ENCODE measurements at places on chromosomes 2 and 18.

DNA sequence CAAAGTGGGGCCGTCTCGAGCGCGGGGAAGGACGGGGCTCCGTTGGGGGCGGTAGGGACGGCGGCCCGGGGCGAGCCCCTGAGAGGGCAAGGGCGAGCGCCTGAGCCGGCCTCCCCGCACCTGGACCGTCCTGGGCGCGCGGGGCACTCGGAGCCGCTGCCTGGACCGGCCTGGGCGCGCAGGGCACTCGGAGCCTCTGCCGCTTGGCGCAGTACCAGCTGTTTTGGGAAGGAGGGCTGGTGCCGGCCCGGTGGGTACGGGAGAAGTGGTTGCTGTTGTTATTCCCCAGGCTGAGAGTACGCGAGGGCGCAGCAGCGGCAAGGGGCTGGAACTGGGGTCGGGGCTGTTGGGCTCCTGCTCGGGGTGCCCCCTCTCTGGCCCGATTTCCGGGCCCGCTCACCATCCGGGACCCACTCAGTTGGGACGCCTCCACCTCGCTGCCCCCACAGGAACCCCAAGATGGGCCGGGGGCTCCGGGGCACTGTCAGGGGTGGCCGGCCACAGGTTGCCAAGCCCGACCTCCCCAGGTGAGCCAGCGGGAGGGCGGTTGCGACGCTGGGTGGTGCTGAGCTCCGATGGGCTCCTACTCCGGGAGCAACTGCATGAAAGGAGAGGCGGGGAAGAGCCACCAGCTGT, 579 bp downstream of the ARHGEF4 start:
- no peak for DNase-seq

DNA sequence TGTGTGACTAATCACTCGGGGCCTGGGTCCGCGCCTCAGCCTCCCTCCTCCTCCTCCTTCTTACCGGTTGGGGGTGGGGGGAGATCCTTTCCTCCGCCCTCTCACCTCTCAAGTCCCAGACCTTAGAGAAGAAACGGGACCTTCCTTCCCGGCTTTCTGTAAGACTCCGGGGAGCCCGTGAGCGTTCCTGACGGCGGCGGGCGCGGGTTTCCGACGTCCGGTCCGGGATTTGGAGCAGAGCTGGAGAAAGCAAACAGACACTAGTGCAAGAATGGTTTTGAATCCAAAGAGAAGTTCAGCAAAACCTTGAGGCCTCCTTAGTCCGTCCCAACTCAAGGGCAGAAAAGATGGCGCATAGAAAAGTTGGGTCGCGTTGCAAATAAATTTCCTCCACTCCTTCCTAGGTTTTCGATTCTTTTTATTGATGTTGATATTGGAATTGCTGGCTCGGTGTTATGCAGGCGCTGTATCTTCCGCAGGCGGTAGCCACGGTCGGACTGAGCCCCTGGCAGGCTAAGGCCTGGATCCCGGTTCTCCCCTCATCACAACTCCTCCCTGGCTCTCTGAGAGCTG, 2.0 kb downstream of the DLX1 start:
- DNase-seq = no peak

DNA sequence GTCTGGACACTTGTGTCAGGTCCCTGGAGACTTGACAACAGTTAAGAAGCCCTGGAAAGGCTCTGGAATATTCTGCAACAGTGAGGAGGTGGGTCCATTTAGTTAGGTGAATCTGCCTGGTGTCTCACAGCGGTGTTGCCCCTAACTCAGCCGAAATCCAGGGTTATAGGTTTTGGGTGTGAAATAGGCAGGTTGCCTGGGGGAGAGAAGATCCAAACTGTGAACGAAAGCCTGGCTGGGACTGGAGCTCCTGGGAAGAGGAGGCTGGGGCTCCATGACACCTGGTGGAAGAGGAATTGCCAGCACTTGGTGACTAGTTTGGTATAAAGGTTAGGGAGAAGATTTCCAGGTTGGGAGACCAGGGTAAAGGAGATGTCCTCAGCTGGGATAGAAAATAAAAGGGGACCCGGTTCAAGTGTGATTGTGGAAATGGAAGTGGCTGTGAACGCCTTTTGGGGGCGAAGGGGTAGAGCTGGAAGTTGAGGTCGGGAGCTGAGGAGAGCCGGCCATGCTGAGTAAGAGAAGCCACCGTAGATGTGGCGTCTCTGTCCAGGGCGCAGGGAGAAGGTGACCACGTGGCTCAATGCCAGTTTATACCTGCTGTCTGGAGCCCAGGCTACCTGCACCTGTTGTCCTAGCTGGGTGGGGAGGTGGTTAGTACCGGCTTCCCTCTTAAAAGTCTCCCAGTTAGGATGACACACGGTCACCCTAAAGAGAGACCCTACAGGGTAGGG, 3.0 kb upstream of the GAREM2 start:
- DNase-seq = no peak

DNA sequence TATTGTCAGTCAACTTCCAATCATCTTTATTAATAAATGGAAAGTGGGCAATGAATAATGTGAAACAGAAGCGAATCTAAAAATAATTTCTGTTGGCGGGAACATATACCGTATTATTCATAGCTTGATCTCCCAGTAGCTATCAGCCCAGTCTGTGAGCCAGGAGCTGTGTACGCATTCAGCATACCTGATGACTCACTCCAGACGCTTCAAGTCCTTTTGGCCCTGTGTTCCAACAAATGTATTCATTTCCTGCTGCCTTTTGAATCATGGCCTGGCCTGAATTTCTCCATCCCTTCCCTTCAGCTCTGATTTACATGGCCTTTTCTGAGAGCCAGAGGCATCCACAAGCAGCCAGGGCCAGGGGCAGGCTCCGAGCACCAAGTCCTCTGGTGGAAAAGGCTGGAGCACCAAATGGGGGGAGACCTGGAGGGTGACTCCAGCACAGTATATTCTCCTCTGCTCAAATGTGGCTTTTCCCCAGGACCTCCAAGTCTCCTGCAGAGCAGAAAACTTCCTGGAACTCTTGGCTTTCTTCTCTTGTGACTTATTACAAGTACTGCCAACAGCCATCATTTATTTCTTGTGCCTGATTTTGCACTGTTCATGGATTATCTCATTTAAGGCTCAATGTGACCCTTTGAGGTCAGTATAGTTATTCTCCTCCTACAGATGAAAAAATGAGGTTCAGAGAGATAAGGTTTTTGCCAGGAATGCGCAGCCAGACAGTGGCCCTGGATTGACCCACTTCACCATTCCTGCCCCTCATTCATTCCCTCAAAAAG, 108.7 kb downstream of the EN1 start:
- no peak for DNase-seq

DNA sequence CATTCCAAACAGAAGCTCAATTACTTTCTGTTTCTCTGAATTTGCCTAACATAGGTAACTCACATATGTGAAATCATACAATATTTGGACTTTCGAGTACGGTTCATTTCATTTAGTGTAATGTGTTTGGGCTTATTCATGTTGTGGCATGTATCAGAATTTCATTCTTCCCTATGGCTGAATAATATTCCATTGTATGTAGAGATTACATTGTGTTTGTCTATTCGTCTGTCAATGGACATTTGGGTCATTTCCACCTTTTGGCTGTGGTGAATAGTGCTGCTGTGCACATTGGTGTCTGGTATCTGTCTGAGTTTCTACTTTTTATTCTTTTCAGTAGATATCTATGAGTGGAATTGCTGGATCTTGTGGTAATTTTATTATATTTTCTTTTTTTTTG, 43.9 kb downstream of the LBH start:
- no peak for DNase-seq

DNA sequence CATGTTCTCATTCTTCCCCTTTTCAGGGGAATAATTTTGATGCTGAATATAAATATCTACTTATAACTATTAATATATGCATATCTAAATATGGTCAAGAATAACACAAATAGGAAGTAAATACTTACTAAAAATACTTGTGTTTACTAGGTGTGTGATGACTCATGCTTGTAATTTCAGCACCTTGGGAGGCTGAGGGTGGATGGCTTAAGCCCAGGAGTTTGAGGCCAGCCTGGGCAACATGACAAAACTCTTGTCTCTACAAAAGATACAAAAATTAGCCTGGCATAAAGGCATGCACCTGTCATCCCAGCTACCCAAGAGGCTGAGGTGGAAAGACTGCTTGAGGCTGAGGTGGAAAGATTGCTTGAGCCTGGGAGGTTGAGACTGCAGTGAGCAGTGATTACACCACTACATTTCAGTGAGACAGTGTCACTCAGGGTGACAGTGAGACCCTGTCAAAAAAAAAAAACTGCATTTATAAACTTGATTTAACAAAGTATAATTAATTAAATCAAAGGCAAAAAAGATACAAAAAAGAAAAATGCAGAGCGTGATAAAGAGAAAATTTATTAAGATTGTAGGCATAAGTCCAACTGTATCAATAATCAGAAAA, 703.1 kb upstream of the VRK2 start:
- no peak for DNase-seq

GRCh38 chr2:120434492-120435308, 88.8 kb downstream of the INHBB start:
- no peak for DNase-seq

DNA sequence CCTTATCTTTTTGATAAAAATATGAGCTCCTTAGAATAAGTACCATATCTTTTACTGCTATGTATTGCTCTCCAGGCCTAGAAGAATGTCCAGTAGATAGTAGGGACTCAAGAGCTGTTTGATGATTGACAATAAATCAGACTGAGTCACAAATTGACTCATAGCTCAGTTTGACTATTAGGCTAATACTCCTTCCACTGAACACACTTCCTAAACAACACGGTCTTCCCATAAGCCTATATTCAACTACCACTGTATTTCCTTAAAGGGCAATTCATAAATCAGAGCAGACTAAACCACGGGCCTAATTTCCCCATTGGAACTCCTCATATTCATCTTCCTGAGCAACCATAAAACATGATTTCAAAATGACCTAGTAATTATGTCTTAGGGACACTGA, 258.5 kb downstream of the ALK start:
- DNase-seq = no peak

GRCh38 chr2:68921646-68922045, 31.0 kb downstream of the GKN2 start:
- DNase-seq = no peak

- no peak for DNase-seq
These were observed 907.0 kb downstream of the EPHA4 start for GRCh38 chr2:220665108-220665471.

GRCh38 chr2:13197248-13197647, 480.5 kb downstream of the TRIB2 start:
- DNase-seq = no peak

GRCh38 chr2:134177351-134177931, 76.4 kb upstream of the MGAT5 start:
- peak; percentile 41 for DNase-seq

DNA sequence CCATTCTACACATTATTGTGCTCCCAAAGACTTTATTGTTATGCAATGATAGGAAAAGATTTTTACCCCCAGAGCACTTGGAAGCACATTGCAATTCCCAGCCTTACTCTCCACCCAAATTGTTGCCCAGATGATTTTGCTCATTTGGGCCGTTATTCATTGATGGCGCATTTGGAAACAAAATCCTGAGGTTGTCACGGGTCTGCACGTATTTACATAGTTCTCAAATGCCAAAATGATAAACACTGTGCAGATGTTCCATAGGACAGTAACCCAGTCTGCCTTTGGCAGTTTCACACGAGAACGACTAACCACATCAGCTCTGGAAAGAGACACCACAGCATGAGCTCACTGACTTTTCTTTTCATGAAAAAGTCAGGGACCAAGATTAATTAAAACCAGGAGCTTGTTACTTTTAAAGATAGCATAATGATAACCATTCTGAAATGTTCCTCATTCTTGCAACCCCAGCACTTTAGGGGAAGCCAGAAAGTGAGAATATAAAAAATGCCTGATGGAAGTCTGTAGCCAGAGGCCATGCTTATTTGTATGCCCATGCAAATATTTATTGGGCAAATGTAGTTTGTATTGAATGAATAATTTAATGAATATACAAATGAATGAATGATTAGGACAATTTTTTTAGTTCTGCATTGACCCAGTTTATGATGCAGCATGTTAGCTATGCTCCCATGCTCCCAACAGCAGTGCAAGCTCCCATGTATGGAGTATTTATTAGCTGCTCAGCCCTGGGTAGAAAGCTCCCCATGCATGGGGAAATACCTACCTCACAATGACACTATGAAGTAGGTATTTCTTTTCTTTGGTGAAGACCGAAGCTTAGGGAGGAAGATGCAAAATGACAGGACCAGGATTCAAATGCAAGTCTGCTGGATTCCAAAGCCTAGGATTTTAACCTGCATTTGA, 84.6 kb downstream of the MAIP1 start:
- DNase-seq = no peak

DNA sequence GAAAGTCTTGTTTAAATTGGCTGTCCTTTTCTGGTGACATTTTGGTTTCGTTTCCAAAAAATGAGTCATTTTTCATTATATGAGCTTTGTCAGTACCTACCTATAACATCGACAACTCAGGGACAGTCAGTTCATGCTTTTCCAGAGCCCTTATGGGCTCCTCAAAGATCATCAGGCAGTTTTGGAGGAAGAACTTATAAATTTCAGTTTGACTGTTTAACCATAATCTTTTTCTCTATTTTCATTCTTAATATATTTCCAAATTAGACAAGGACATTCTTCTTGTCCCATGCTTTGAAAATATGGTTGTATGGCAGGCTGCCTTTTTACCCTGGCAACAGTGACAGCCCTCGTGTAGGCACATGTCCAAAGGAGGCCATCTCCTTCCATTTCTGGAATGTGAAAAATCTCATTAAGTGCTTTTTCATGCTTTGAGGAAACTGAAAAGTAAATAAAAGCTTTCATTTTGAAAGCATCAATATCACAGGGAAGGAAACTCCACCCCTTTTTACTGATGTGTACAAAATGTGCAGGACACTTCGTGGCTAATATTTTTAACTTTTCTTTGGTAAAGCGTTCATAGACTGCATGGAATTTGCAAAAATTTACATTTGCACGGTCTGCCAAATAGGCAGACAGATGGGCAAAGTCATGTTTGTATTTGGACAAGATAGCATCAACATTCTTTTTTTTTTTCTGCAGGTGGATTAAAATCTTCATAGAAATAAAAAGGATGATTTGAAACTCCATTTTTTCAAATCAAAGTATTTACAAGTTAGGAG, 7.2 kb upstream of the PROC start:
- DNase-seq = no peak

DNA sequence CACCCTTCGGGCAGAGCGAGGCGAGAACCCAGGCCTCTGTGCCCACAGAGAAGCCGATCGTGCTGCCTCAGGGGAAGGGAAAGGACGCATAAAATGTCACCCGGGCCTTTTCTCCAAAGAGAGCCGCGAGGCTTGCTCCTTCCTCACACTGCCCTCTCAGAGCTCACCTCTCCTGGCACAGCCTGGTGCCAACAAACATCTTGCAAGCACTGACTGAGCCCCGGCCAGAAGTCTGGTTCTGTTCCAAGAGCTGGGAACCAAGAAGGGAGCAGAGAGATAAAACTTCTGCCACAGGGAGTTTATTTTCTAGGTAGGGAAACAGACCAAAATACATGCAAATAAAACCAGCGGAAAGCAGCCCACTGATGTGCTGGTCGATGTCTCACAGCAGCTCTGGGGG, 13.6 kb upstream of the ADI1 start:
- no peak for DNase-seq
